Thoracic aorta (tissue), 2 donors: ENCODE measurements at places on chromosomes 3 and 15.

DNA sequence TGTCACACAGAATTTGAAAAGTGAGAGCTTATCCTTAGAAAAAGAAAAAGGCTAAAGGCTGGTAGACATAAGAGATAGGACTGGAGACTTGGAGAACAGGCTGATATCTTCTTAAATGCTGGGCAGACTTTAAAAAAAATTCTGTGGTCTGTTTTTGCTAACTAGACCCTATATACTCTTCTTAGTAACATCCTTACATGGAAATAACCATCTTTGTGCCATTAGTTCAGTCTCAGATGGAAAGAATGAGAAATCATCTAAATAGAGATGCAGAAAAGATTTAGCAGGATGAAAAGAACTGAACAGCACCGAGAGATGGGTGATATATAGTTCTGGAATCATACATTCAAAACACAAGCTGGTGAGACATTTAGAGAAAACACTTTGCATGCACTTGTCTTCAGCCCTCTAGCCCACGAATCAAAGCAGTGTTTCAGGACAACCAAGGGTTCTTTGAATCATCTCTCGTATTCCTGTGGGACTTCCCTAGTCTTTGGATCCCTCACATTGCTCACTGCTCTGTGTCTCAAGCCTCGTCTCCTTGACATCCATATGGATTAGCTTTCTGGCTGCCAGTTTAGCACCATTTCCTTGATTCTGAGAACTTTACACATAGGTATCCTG lies 93.0 kb upstream of the LYSMD4 start:
- no peak for DNase-seq

DNA sequence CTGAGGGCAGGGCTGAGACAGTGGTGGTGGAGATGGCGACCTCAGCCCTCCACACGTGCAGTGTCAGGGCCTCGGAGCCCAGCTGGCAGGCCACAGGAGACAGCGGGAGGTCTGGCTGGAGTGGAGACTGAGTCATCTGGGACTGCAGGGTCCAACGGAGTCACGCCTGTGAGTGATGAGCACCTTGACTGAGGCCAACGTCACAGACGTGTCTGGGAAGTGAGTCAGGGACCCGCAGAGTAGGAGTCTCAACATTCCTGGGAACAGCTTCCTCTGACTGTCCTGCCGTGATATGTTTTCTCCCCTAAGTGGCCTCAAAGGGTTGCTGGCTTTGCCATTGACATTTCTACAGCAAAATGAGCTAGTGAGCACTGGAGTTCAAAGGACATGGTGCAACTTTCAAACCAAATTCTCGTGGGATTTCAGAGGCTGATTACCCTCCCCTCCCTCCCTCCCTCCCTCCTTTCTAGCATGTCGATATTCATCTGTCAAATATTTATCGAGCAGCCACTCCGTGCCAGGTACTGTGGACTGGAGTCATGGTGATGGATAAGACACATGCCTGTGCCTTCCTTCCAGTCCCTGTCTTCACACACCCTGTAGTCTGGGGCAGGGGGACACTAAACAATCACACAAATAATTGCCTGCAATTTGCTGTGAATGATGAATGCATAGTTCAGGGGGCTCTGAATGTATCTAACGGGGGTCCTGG lies 53.3 kb upstream of the AMOTL2 start:
- no peak for DNase-seq

- DNase-seq, result no peak
Observed at GRCh38 chr3:10512687-10513086, 7.3 kb upstream of the ATP2B2 start.

GRCh38 chr3:45092132-45093031 lies 53.8 kb downstream of the CDCP1 start:
- DNase-seq, result no peak

DNA sequence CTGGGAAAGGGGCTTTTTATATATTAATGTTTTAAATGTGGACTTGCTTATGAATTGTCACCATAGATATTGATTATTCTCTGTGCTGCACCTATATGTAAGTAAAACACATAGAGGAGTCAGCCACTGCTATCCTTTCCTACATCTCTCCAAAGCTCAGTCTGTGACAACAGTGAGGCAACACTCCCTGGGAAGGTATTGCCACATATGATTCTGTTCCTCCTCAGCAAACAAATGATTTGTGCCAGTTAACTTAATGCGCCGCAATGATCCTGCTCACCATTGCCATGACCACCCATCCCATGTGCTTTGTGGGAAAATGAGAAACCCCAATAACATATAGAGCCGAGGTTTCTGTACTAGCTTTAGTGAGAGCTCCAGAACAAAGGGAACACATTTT lies 75.1 kb upstream of the FBN1 start:
- DNase-seq, result no peak

DNA sequence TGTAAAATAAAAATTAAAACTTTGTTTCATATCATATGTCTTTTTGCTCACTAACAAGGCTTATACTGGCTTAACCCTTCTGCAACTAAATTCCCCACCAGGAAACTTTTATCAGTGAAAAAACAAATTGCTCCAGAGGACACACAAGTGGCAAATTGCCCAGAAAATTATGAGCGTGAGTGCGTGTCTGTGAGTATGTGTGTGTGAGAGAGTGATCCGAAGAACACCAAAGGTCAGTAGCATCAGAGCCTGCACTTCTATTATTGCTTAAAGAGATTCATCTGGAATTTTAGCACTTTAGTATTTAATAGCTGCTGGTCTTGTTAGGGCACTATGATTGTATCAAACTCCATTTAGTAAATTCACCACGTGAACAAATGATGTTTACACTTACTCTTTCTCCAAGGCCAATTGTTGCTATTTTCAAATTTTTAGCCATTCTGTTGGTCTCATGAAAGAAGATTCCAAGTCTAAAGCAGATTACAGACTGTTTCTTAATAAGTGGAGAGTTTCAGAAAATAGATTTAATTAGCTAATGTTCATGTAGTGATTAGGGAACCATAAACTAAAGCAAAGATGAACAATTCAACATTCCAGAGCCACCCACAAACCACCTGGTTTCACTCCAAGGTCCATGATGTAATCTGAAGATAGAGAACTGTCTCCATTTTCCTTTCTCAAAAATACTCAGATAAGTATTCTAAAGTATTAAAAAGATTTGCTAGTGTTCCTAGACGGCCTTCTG lies 91.1 kb upstream of the IL12A start:
- DNase-seq, result no peak

GRCh38 chr3:82940124-82940523 lies 1178.7 kb upstream of the GBE1 start:
- no peak for DNase-seq

DNA sequence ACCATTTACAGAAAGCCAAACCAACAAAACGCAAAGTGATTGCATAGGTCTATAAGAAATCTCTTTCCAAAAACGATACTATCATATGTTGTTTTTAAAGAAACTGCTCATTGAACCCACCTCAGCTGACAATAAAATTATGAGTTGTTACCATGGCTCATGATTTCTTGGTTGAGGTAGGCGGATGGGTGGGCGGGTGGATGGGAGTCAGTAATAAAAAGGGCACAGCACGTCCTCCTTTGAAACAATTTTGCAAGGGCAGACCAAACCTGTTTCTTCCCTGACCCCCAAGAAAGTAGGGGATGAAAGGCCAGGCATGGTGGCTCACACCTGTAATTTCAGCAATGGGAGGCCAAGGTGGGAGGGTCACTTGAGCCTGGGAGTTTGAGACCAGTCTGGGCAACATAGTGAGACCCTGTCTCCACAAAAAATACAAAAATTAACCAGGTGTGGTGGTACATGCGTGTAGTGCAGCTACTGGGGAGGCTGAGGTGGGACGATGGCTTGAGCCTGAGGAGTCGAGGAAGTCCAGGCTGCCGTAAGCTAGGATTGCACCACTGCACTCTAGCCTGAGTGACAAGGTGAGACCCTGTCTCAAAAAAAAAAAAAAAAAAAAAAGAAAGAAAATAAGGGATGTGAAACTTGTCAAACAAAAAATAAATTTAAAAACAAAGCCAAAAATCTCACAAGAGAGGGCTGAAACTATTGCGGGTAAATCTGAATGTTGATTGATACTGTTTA lies 2.1 kb downstream of the ABHD10 start:
- DNase-seq, result no peak

DNA sequence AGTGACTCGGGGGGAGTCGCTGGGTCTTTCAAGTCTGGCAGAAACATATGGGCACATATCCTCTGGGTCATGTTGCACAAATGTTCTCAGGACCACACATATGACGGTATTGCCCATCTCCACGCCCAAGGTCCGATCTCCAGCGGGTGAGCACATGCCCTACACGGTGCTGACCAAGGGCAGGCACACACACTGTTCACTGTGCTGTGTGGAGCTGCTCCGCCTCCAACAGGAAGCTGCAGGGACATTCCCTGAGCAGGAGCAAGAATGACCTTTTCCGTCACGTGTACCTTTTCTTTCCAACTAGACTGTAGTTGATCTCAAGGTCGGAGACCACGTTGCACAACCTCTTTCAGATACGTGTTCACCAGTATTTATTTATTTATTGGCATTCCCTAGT lies 41.7 kb upstream of the B3GNT5 start:
- DNase-seq, result no peak

GRCh38 chr3:119314821-119315220 lies 20.6 kb downstream of the ARHGAP31 start:
- DNase-seq, result no peak

- DNase-seq, result no peak
Observed at GRCh38 chr15:101250341-101250831, 1.5 kb downstream of the CHSY1 start.

GRCh38 chr3:124876401-124876878 lies 10.7 kb downstream of the ITGB5 start:
- no peak for DNase-seq

DNA sequence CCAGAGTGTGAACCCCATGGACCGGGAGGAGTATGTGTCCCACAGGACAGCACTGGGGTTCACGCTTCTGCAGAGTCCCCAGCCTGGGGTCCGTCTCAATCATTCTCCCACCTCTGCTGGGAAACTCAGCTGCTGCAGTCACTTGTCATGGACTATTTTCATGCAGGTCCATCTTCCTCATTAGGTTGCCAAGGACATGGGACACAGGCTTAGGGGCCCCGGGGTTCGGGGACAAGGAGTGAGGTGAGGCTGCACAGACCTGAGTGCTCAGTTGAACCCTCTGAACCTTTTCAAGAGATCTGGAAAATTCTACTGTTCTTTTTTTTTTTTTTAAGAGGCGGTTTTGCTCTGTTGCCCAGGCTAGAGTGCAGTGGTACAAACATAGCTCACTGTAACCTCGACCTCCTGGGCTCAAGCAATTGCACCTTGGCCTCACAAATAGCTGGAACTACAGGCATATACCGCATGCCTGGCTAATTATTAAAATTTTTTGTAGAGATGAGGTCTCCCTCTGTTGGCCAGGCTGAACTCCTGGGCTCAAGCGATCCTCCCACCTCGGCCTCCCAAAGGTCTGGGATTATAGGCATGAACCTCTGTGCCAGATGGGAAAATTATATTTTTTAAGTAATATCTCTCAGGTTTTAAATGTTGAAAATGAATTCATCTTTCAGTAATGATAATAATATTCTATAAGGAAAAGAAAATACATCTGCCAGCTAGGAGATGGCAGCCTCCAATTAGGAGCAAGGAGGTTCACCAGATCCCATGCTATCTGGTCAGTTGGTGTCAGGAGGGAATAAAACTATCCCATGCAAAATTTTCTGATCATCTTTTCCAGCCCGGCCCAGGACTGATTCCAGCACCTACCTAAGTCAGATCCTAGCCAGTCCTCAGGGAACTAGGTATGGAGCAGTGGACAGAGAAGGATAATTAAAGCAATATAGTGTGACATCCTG lies 45.2 kb downstream of the RPN1 start:
- DNase-seq, result no peak

- DNase-seq, result no peak
Observed at GRCh38 chr3:105842449-105842848, 26.4 kb downstream of the CBLB start.

DNA sequence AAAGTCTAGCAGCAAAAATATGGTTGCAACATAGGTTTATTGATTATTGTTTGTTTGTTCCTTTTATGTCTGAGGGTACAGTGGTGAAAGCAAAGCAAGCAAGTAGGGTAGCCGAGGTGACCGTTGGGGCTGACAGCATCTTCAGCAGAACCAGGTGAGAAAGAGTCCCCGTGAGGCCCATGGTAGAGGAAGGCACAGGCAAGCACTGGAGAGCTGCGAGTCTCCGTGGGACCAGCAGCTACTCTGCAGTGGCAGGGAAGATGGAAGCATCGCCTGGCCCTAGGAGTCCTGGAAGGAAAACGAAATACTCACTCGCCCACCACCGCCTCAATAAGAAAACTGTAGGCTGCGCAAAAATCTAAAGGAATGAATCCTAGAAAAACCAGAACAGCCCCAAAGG lies 25.3 kb upstream of the GABRA5 start:
- no peak for DNase-seq

GRCh38 chr3:94069194-94069813 lies 6.4 kb downstream of the NSUN3 start:
- DNase-seq, result no peak

- no peak for DNase-seq
Observed at GRCh38 chr15:99925661-99926461, 192.6 kb upstream of the LYSMD4 start.

GRCh38 chr3:45580112-45580765 lies 14.3 kb upstream of the LIMD1 start:
- DNase-seq, result no peak

- no peak for DNase-seq
Observed at GRCh38 chr3:195170496-195170895, 100.5 kb downstream of the XXYLT1 start.

DNA sequence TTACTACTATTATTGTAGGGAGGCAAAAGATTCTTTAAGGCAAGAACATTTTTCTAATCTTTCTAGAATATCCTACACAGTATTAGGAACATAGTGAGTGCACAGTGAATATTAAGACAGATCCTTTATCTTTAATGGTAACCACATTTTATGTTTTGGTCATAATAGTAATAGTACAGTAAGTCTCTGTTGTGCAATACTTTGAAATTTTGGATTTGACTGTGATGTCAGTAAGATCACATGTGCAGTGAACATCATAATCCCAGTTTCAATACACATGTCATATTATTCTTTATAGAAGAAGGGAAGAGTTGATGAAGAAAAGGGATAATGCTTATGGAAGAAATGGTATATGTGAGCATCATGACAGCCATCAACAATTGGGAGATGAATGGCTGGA lies 10.7 kb downstream of the STT3B start:
- no peak for DNase-seq
